ENCODE measurements at places on chromosomes 2 and 18. TPM values are rescaled to one million over a fixed set of nuclear protein-coding genes. Genes with fewer than 3 reads are reported as not detected.

PARD6G gene
- 12.5 TPM for total RNA-seq

TMEM247 gene
- not detected for total RNA-seq

IL1F10 gene
- not detected for total RNA-seq

FAM124B gene
- total RNA-seq: 8.2 TPM

MDH1B gene
- 3.5 TPM for total RNA-seq

ANKRD29 gene
- total RNA-seq: 6.7 TPM

GALNT14 gene
- total RNA-seq: 2.2 TPM

IL36A gene
- not detected for total RNA-seq

M1AP gene
- total RNA-seq: 0.44 TPM

AQP12A gene
- total RNA-seq: not detected

CLEC4F gene
- total RNA-seq: 9.1 TPM

PAX3 gene
- 5.7 TPM for total RNA-seq

CCL20 gene
- total RNA-seq: not detected

SETBP1 gene
- 52.0 TPM for total RNA-seq

ADAM23 gene
- 9.5 TPM for total RNA-seq

C1QL2 gene
- total RNA-seq: 4.1 TPM

REG1B gene
- not detected for total RNA-seq

LRRTM1 gene
- total RNA-seq: 2.0 TPM
